ENCODE measurements at places on chromosomes 5 and 9.

GRCh38 chr9:76404401-76404800, 10.2 kb upstream of the RFK start:
- DNase-seq: no peak

DNA sequence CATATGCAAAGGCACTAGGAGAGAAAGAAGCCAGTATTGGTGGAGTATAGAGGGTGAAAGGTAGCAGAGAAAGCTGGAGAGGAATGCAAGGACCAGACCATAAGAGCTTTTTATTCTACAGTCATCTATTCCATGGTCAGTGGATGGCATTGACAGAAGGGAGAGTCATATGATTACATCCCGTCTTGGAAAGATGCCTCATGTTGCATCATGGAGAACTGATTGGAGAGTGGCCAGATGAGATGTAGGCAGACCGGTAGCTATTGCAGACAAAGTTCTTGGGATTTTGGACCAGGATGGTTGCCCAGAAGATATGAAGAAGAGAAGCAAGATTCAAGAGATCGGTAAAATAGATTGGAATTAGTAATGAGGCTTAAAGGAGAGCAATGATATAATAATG, 260.7 kb downstream of the CHSY3 start:
- DNase-seq: peak; percentile 48

GRCh38 chr9:128374221-128374675, 3.1 kb downstream of the URM1 start:
- no peak for DNase-seq

DNA sequence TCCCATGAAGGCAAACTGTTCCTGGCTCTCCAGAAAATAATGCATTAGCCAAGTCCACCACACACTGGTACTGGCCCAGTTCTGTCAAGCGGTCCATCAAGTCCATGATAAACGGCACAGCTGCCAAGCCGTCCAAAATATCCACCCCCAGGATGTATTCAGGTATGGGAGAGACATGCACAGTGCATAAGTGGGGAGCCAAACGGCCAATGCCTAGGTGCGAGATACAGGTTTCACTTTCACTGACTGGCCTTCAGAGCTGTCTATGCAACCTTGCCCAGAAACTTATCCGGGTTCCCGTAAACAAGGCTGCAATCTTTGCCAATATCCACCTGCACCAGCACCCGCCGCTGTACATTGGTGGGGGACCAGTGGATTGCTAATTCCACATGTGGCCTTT, 795.8 kb downstream of the EFNA5 start:
- DNase-seq: no peak

GRCh38 chr5:89087551-89088318, 204.8 kb upstream of the MEF2C start:
- DNase-seq: no peak

DNA sequence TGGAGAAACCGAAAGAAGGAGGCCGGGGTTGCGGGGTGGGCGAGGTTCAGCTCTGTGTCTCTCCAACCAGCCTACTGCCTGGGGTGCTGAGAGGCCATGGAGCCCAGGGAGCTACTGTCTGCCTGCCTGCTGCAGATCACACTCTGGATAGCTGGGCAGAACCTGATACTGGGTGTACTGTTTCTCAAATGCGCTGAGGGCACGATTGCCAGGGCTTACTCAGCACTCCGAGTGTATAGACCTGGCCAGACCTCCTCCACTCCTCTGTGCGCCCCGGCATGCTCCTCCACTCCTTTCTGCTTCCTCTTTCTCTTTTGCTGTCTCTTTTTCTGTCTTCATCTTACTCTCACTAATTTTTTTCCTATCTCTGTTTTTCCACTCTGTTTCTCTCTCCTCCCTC, 215.1 kb downstream of the PAPPA start:
- no peak for DNase-seq

- DNase-seq: no peak
These were observed 18.6 kb downstream of the BAAT start for GRCh38 chr9:101366038-101366756.

- DNase-seq: no peak
These were observed 114.5 kb upstream of the NR5A1 start for GRCh38 chr9:124621371-124622328.

GRCh38 chr5:88674356-88675167, 208.4 kb downstream of the MEF2C start:
- peak; percentile 26 for DNase-seq

DNA sequence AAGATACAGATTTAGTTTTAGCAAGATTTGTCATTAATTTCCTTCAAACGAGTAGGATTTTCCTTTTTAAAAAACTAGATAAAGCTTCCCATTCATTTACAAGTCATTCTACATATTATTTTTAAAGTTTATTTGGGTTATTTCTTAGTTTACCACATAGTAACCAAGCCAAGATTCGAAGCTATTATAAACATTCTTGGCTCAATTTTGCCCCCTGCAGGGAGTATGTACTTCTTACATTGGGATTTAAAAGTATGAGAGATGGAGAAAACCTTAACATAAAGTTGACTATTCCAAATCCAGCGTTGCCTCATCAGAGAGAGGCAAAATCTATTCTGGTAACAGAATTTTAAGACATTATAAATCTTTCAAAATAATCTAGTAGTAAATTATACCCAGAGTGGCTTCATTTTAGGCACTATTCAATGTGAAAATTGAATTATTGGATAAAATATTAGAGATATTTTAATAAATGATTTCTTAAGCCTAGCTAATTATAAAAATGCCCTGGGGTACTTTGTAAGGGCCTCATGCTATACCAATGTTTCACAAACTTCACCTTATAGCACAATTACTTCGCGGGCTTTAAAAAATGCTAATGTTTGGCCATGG, 39.1 kb downstream of the FBN2 start:
- peak; percentile 64 for DNase-seq

GRCh38 chr5:92908952-92909601, 671.9 kb downstream of the NR2F1-AS1 start:
- no peak for DNase-seq

- DNase-seq: no peak
These were observed 142.0 kb downstream of the FANCC start for GRCh38 chr9:95175523-95175922.

GRCh38 chr5:18959535-18959934, 1028.5 kb downstream of the CDH18 start:
- no peak for DNase-seq

DNA sequence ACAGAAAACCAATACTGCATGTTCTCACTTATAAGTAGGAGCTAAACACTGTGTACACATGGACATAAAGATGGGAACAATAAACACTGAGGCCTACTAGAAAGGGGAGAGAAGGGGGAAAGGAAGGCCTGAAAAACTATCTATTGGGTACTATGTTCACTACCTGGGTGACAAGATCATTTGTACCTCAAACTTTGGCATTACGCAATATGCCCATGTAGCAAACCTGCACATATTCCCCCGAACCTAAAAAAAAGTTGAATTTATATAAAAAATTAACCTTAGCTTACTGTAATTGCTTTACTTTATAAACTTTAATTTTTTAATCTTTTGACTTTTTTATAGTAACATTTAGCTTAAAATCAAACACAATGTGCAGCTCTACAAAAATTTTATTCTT, 237.6 kb upstream of the ATP10B start:
- no peak for DNase-seq

DNA sequence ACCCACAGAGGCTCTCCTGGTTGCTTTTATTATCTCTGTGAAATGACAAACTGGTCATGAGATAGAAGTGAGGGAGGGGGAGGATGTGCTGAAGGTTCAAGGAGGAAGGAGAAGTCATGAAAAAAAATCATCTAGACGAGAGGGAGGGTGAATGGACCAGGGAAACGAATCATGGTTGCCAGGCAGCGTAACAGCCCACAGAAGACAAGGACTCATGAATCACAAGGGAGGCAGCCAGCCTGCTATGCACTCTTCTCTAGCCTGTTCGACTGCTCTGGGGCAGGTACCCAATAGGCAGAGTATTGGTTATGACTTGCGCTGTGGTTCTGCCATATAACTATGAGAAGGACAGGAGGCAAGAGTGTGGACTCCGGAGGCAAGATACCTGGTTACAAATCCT, 475.2 kb downstream of the CDK5RAP2 start:
- DNase-seq: peak; percentile 8

DNA sequence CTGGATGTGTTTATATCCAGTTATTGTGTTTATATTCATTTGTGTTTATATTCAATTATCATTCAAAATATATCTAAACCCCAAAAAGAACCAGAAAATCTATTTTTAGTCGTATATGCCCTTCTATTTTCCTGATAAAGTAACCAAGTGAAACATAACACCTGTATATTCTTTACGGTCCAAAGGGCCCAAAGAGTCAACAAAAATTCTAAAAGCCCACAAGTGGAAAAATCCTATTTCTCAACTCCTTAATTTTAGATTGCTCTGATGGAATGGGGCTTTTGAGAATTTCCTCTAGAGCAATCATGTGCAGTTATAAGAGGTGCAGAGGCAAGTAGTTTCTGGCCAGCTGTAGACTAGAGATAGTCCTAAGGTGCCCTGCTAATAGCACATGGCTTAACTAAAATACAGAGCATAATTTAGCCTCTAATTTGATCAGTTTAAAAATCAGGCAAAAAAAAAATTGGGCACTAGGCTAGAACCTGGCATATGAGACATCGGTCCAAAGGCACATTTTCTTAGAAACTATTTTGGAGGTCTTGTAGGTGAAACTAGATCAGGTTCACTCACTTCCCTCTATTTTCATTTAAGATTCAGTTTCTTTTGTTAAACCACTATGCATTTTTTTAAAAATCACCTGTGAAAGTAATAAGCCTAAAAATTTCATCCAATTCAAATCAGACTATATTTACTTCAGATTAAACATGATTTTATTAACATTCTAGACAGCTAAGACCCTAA, 256.0 kb downstream of the FBXL17 start:
- DNase-seq: no peak

DNA sequence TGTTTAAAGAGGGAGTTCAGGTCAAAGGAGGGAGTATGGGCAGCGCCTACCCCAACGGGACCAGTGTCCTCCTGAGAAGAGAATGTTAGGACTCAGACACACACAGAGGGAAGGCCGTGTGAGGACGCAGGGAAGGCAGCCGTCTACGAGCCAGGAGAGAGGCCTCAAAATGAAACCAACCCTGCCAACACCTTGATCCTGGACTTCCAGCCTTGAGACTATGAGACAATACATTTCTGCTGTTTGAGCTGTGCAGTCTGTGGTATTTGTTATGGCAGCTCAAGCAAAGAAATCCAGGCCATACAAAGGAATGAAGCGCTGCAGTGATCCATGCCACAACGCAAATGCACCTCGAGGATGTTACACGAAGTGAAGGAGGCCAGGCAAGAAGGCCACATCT, 97.9 kb downstream of the COL23A1 start:
- DNase-seq: no peak

- no peak for DNase-seq
These were observed 20.7 kb downstream of the LHX2 start for GRCh38 chr9:124032247-124032646.

DNA sequence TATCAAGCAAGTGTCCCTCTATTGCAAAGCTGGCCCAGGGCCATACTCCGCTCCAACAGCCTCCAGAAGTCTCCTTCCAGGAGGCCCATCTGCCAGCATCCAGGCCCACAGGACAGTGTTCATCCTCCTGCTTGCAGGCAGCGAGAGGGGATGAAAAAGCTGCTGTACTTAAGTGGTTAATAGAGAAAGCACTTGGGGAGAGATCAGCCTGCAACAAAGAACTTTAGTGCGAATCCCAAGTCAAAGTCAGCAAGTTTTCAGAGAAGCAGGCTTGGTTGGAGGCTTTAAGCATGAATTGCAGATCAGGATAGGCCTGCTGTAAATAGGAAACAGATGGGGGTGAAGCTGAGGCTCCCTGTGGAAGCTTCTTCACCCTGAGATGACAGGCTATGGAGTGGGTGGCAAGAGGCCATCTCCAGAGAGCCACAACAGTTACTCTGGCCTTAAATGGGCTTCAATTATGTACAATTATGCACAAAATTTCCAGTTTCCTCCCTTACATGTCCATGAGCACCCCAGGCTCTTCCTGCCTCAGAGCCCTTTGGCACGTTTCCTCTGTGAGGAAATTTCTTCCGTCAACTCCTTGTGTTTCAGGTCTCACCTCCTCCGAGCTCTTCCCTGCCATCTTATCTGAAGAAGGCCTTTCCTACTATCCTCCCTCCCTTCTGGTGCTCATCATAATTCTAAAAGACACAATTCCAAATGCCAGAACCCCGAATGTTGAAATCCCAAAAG, 98.0 kb upstream of the NR3C1 start:
- no peak for DNase-seq

GRCh38 chr5:73823508-73823925, 197.5 kb downstream of the ARHGEF28 start:
- no peak for DNase-seq

DNA sequence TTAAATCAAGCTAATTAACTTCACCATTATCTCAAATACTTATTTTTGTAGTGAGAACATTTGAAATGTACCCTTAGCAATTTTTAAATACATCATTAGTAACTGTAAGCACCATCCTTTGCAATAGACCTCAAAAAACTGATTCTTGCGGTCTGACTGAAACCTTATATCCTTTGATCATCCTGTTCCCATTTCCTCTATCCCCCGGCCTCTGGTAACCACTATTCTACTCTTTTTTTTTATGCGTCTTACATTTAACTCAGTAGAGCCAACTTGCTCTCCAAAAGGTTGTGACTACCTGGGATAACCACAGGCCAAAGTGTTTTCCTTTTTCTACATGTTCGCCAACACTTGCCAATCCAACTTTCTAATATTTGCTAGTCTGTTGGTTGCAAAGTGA, 106.1 kb downstream of the IRX1 start:
- no peak for DNase-seq

DNA sequence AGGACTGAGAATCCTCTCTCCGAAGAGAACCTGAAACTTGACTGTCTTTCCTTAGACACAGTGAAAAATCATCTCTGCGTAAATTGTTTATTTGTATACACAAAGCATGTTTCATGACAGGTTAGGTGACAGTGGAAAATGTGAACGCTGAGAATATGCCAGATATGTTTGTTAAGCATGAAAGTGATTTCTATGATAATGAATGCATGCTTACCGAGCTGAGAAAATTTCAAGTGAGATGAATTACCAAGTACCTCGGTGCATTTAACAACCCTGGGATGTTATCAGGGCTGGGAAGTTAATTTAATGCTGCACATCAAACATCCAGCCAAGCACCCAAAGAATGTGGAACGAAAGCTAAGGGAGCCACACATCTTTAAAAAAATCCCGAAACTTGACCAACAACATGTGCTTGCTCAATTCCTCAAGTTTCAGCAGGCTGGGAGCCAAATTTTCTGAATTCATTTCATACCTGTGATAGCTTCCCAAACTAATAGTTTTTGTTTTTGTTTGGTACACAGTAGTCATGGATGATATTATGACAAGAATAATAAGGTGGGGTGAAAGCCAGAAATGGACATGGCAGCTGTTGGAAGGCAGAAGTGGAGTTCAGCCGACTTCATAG, 336.9 kb downstream of the ARHGEF28 start:
- peak; percentile 77 for DNase-seq

All from epithelial cell of esophagus (primary cell).